ENCODE measurements at places on chromosomes 3 and 15. TPM values are rescaled to one million over a fixed set of nuclear protein-coding genes. Genes with fewer than 3 reads are reported as not detected.

DNA sequence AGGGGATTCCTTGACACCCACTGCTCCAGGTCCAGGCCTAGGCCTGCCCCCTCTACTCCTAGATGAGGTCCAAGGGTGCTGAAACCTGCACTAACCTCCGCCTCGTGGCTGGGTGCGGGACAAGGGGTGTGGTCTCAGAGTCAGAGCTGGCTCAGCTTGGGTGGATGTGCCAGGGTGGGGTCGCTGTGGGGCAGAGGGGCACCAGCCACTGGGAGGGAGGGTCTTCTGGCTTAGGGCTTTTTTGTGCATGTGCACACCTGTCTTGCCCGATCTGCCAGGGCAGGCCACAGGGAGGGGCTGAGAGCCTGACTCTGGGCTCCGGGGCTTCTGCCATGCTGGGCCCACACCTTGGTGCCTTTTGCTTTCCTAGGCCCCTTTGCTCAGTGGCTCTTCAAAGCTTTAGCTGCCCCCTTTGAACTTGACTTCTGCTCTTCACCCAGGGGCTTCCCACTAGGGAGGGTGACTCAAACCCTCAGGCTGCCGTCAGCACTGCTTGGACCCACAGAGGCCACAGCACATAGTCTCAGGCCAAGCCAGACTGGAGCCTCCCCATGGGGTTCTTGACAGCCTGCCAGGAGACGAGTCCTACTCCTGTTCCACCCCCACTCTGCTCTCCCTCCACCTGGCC is 73.0 kb downstream of the KLF13 start:
- H3K36me3 ChIP-seq = no peaks in the 10 kb centered on the region
- H3K27me3 ChIP-seq = no peaks in the 10 kb centered on the region
- no peak overlapping the region for H3K4me3 ChIP-seq
- no peak overlapping the region for H3K27ac ChIP-seq

DNA sequence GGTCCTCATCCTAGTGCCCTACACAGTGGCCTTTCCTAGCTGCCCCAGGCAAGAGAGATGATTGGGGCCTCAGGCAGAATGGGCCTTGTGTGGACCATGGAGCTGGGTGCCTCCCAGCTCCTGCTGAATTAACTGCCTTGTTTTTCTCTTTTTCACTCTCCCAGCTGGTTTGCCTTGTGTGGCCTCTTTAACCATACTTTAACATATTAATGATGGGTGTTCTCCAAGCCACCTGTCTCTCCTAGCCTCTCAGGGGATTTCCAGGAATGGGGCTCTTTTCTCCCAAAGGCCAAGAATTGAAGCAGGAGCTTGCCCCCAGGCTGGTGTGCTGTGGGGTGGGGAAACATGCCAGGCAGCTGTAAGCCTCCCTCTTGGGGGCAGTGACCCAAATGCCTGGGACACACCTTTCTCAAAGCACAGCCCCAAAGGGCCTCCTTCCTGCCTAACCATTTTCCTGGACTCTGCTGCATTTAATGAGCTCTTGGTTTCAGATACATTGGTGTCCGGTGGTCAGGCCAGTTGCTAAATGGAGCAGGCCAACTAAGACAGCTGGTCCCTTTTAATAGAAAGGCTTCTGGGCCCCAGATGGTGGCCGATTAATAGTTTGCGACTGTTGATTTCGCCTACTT is 5.6 kb downstream of the ALPK3 start:
- peaks cover 36% of the 10 kb centered on the region for H3K4me1 ChIP-seq
- DNase-seq = no peak
- H3K27ac ChIP-seq = no peak overlapping the region

DNA sequence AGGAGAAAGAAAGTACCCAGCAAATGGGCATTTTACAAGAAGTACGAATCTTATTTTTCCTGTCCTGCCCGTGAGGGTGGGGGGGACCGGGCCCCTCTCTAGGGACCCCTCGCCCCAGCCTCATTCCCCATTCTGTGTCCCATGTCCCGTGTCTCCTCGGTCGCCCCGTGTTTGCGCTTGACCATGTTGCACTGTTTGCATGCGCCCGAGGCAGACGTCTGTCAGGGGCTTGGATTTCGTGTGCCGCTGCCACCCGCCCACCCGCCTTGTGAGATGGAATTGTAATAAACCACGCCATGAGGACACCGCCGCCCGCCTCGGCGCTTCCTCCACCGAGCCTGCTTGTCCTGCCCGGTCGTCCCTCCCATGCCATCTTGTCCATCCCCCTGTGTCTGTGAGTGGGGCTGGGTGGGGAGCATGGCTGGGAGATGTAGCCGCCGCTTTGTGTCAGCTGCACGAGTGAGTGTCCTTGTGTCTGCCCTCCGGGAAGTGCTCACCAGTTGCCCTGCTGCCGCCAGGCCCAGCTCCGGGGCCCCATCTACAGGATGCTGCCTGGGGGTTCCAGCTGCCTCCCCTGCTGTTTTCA is 9.7 kb upstream of the LMAN1L start:
- no peak overlapping the region for H3K4me3 ChIP-seq
- no peak overlapping the region for H3K27ac ChIP-seq
- no peak for DNase-seq
- H3K27me3 ChIP-seq = no peaks in the 10 kb centered on the region
- H3K4me1 ChIP-seq = peaks cover 33% of the 10 kb centered on the region
- peaks cover 55% of the 10 kb centered on the region for H3K36me3 ChIP-seq

DNA sequence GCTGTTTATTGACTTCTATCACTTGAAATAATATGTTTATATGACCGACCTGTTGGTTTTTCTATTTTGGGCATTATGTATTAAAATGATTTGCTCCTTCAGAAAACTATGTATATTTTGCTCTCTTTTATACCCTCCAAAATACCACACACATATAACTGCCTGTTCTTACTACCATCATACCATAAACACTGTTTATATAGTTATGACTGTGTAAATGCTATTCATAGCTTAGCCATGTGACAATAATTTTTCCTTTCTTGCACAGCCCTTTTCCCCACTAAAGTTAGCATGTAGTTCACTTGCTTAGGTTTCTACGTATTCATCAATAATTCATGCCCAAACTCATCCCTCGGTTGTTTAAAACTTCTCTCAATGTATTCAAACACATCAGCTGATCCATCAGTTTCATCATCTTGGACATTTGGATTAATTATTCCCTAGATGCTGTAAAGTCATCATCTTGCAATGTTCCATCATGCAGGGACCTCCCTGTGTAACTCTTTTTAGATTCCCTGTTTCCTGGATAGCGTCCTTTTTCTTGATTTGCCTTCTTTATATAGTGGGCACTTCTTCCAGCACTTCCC is 8.2 kb upstream of the RYK start:
- no peaks in the 10 kb centered on the region for H3K4me1 ChIP-seq
- no peak overlapping the region for H3K27ac ChIP-seq
- no peak for DNase-seq
- H3K4me3 ChIP-seq = no peak overlapping the region
- no peaks in the 10 kb centered on the region for H3K27me3 ChIP-seq

- H3K36me3 ChIP-seq = peaks cover 81% of the 10 kb centered on the region
- DNase-seq = no peak
- H3K4me3 ChIP-seq = no peak overlapping the region
- peak overlapping the region; percentile 3 for H3K27ac ChIP-seq
- H3K4me1 ChIP-seq = peaks cover 15% of the 10 kb centered on the region
- no peaks in the 10 kb centered on the region for H3K27me3 ChIP-seq
These were observed 43.3 kb downstream of the CYFIP1 start for GRCh38 chr15:22936577-22937472.

- no peak for DNase-seq
- peaks cover 20% of the 10 kb centered on the region for H3K4me1 ChIP-seq
- peak overlapping the region; percentile 20 for H3K27ac ChIP-seq
These were observed 133.4 kb upstream of the BHLHE40 start for GRCh38 chr3:4845882-4846281.

DNA sequence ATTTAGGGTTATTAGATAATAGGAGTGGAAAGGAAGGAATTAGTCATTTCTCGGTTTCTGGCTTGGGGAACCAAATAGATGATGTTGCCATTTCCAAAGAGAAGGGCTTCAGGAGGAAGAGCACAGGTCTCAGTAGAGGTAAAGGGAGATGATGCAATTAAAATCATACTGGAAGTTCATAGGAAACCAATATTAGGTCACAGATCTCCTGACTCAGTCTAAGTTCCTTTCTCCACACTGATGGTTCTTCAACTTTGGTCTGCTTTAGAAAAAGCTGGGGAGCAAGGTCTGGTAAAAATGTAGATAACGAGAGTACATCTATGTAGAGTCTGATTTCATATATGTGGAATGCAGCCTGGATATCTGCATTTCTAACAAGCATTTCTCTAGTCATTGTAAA is 130.9 kb downstream of the POLQ start:
- no peak overlapping the region for H3K27ac ChIP-seq
- H3K36me3 ChIP-seq = no peaks in the 10 kb centered on the region
- no peaks in the 10 kb centered on the region for H3K4me1 ChIP-seq
- no peak for DNase-seq
- no peak overlapping the region for H3K4me3 ChIP-seq

DNA sequence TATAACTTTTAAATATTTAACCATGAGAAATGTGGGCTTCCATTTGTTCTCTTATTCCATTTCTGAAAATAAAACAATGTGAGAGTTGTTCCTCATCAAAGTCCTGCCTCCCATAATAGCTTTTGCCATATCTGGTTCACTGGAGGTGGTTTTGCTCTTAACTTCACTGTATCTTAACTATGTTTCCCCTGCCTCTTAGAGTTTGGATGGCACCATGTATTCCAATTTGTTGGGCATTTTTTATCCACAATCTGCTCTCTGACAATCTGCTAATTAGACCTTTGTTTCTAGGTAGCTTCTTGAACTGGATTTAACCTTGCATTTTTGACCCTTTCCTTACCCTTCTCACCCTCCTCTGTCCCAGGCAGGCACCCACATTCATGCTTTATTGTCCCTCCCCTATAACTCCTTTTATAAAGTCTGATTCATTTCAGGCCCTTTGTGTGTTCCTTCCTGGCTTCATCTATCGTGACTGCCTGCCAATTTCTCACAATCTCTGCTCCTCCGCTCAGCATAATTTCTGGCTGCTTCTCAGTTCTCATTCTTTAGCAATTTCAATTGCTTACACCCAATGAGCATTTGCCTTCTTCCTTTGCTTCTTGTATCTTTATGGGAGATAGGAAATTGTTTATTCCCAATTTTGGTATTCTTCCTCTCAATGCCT is 144.2 kb upstream of the ARHGEF26 start:
- H3K27ac ChIP-seq = no peak overlapping the region
- no peaks in the 10 kb centered on the region for H3K36me3 ChIP-seq
- no peaks in the 10 kb centered on the region for H3K27me3 ChIP-seq
- no peaks in the 10 kb centered on the region for H3K4me1 ChIP-seq
- H3K4me3 ChIP-seq = no peak overlapping the region

- H3K4me1 ChIP-seq = no peaks in the 10 kb centered on the region
- no peak overlapping the region for H3K27ac ChIP-seq
- no peak for DNase-seq
- no peak overlapping the region for H3K4me3 ChIP-seq
These were observed 41.3 kb downstream of the ADAMTSL3 start for GRCh38 chr15:83695246-83695645.

SLC15A2 gene
- 5.6 TPM for polyA plus RNA-seq

- H3K27me3 ChIP-seq = no peaks in the 10 kb centered on the region
- H3K36me3 ChIP-seq = no peaks in the 10 kb centered on the region
- peak; percentile 2 for DNase-seq
- no peaks in the 10 kb centered on the region for H3K4me1 ChIP-seq
These were observed 56.4 kb downstream of the UMPS start for GRCh38 chr3:124786511-124787241.

- no peaks in the 10 kb centered on the region for H3K27me3 ChIP-seq
- no peak overlapping the region for H3K4me3 ChIP-seq
- H3K4me1 ChIP-seq = no peaks in the 10 kb centered on the region
- DNase-seq = peak; percentile 12
- H3K36me3 ChIP-seq = no peaks in the 10 kb centered on the region
- H3K27ac ChIP-seq = no peak overlapping the region
These were observed 18.0 kb downstream of the PLA2G4F start for GRCh38 chr15:42138411-42138810.

ANKRD34C gene
- not detected for polyA plus RNA-seq

- peak overlapping the region; percentile 61 for H3K4me3 ChIP-seq
- no peaks in the 10 kb centered on the region for H3K36me3 ChIP-seq
- peaks cover 85% of the 10 kb centered on the region for H3K4me1 ChIP-seq
- peak; percentile 92 for DNase-seq
These were observed 518.4 kb downstream of the FOXP1 start for GRCh38 chr3:71064956-71065763.

C15orf61 gene
- polyA plus RNA-seq = 0.87 TPM

DNA sequence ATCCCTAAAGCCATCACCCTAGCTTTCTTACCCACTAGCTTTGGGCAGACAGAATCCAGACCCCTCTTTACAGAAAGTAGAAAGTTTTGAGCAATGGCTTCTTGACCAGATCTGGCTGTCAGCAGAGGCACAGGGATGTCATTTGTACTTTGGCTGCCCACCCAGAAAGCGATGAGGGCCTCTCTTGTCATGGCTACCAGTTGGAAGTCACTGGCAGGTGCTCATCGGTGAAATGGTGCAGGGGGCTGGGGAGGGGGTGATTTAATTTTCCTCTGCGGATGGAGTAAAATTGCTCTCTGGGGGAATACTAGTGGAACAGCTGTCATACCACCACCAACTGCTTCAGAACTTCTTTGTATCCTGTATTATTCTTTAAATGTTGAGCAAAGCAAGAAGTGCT is 393.7 kb downstream of the LSAMP start:
- no peak for DNase-seq
- H3K27me3 ChIP-seq = no peaks in the 10 kb centered on the region
- H3K4me3 ChIP-seq = no peak overlapping the region
- no peak overlapping the region for H3K27ac ChIP-seq
- H3K36me3 ChIP-seq = no peaks in the 10 kb centered on the region

GRCh38 chr3:159668990-159669476 is 319.6 kb upstream of the IL12A start:
- H3K27me3 ChIP-seq = no peaks in the 10 kb centered on the region
- no peaks in the 10 kb centered on the region for H3K36me3 ChIP-seq
- H3K4me3 ChIP-seq = no peak overlapping the region
- no peak for DNase-seq

PLA2G4D gene
- not detected for polyA plus RNA-seq

DNA sequence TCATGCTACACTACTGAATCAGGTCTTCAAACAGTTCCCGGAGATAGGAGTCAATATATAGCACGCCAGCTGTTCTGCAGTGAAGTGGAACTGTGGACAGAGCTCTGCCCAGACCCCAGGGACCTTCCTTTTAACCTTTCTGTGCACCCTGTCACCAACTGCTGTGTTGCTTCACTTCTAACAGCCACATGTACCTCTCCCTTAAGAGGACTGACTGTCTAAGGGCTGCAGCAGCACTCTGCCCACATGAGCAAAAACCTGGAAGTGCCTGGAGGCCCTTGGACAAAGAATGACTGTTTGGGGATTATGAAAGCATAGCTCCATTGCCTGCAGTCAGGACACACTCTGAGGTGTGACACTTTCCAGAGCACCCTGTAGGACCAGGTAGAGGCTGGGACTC is 88.3 kb upstream of the CTNNB1 start:
- no peaks in the 10 kb centered on the region for H3K4me1 ChIP-seq
- peaks cover 6% of the 10 kb centered on the region for H3K27me3 ChIP-seq
- H3K4me3 ChIP-seq = no peak overlapping the region
- no peaks in the 10 kb centered on the region for H3K36me3 ChIP-seq
- no peak overlapping the region for H3K27ac ChIP-seq

DNA sequence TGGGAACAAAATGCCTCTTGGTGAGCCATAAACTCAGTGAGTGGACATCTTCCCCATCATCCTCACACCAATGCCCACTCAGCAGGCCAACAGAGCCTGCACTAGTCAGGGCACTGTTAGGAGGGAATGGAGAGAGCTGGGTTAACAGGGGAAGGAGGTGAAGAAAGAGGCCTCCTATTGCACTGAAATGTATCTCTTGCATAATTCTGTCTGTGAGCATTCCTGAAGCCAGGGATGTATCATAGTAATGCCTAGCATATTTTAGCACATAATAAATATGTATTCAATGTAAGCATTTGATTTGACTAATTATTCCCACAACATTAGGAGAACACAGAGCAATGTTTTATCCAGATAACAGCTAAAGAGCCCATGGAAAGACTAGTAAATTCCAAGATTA is 81.2 kb downstream of the ANO10 start:
- no peak overlapping the region for H3K4me3 ChIP-seq
- no peaks in the 10 kb centered on the region for H3K4me1 ChIP-seq
- H3K27ac ChIP-seq = no peak overlapping the region
- H3K27me3 ChIP-seq = no peaks in the 10 kb centered on the region
- DNase-seq = no peak
